Fibroblast of villous mesenchyme (primary cell): ENCODE measurements at places on chromosomes 3 and 15. TPM values are rescaled to one million over a fixed set of nuclear protein-coding genes. Genes with fewer than 3 reads are reported as not detected.

DNA sequence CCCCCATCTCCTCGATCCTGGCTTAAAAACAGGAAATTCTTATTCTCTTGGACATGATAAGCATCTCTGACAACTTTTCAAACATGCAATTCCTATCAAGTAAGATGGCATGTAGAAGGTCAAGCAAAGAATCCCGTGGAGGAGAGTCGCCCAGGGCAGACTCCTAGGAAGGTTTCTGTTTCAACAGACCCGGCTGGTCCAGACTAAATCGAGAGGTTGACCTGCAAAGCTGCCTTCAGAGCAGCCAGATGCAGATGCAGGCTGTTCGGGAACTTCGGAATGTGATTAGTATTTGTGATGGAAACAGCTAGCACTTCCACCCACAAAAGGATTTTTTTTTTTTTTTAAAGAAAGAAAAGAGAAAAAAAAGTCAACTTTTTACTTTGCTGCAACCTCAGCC is 216.8 kb downstream of the NR1D2 start:
- DNase-seq: peak; percentile 59

ADAMTS9 gene
- 1.7 and 1.9 TPM in 2 replicates for total RNA-seq

DNA sequence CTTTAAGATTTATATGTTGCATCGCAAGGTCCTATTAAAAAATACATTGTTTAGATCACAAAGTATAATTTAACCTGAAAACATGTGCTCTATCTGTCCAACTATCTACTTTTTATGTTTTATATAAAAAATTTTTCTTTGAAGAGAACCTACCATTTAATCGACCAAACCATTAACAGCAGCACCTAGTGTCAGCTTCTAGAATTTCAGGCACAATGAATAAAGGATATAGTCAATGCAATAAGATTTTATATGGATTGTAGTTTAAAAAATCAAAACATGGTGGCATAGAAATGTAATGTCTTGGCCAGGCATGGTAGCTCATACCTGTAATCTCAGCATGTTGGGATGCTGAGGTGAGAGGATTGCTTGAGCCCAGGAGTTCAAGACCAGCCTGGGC is 313.7 kb downstream of the GAP43 start:
- DNase-seq: no peak

SLC27A2 gene
- total RNA-seq: under 0.01 TPM in 2 replicates

GRCh38 chr3:166110102-166110501 is 272.9 kb upstream of the BCHE start:
- no peak for DNase-seq

DNA sequence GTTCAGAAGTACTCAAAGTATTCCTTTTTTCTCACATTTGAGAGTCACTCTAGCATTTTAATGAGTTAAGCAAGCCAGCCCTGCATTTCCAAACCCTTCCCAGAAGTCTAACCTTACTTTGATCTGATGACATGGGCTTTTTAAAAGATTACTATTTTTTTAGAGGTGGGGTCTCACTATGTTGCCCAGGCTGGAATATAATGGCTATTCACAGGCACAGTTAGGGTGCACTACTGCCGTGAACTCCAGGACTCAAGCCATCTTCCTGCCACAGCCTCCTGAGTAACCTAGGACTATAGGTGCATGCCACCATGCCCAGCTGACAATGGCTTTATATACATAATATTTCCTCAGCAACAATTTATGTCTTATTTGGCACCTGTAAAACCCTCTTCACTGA is 64.1 kb upstream of the GOLGA6B start:
- no peak for DNase-seq

- DNase-seq: no peak
These were observed 15.2 kb downstream of the ANKRD63 start for GRCh38 chr15:40267670-40268069.

DNA sequence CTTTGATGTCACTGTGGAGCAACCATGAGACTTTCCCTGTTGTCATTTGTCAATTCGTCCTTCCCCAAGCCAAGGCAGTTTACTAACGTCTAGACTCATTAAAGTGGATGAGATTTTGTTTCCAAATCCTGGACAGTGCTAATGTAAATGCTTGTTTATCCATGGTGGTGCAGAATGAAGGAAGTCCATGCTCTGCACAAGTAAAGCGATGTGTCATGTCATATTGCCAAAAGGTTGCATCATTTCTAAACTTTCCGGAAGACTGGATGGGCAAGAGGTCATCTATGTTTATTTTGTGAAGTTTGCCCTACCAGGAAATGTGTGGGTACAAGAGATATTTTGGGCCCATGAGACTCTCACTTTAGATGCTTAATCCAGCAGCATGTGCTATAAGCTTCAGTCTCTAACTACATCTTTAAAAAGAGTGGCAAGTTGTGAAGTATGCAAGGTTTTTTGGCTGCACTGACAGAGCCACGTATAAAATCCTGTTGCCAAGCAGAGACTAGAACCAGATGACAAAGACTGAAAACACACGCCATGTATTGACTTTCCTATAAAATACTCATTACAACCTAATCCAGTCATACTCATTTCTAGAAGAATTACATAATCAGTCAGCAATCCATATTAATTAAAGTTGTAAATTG is 72.1 kb upstream of the FNDC3B start:
- DNase-seq: peak; percentile 98

DNA sequence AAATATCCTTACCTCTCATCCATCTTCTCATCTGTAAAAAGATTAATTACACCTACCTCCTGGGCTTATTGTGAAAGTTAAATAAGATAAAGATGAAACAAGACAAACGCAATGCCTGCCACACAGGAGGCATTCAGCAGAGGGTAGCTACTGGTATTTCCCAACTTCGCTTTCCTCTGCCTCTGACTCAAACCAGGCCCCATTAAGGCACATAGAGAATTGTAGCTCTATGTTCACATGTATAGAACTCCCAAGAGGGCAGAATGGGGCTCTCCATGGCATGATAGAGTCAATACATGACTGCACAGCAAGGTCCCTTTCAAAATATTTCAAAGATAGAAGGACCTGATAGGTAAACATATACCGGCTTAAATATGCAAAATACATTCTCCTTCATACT is 1.4 kb downstream of the LYSMD2 start:
- DNase-seq: no peak

ZPLD1 gene
- total RNA-seq: 0.43 and 1.3 TPM in 2 replicates

GRCh38 chr15:68542348-68542747 is 36.4 kb upstream of the CORO2B start:
- DNase-seq: no peak

DNA sequence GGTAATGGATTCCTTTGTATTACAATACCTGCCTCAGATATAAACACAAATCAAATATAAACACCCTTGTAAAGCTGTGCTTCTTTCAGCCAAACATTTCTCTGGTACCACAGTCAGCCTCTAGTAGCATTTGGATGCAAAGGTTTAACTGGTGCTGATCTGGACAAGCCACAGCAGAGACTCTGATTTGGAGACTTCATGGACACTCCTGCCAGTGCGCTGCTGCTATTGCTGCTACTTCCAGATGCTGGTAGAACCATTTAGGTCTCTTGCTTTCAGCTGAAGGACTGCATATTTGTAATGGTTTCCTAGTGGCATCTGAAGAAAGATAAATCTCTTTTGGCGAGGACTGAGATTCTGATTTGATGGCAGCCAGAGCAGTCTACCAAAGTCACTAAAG is 36.9 kb downstream of the NCK1 start:
- DNase-seq: peak; percentile 28

- DNase-seq: no peak
These were observed 16.8 kb upstream of the ATP1B3 start for GRCh38 chr3:141859651-141860050.

GRCh38 chr3:64621726-64622395 is 65.9 kb downstream of the ADAMTS9 start:
- no peak for DNase-seq

- no peak for DNase-seq
These were observed 80.2 kb downstream of the MTHFS start for GRCh38 chr15:79816571-79816970.

DNA sequence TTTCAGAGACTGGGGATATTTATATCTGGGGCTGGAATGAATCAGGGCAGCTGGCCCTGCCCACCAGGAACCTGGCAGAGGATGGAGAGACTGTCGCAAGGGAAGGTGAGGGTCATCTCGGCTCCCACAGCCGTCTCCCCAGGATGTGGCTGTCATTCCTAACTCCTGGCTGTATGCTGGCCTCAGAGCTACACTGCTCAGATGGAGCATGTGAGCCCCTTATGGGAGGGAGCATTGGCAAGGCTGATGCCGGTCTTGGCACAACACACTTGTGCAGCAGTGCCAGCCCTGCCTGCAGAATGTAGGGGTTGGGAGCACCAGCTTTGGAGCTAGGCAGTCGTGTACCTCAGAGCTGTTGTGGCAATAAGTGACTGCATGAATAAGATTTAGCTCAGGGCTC is 5.2 kb downstream of the RCCD1 start:
- DNase-seq: no peak

LIPH gene
- total RNA-seq: under 0.01 TPM in 2 replicates

DNA sequence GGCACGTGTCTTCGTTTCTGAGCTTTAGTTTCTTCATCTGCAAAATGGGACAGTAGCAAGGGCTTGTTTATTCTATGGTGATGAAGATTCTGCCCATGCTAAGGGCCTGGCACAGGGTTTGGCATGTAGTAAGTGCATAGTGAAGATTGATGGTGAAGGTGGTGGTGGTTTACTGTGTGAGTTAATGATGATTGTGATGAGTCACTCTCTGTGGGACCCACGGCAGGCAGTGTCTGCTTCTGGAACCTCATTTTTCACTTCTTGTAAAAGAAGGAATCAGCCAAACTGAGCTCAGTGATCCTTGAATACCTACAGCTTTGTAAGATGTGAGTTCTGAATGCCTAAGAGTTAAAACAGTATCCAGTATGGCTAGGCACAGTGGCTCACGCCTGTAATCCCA is 86.2 kb upstream of the LRTM1 start:
- no peak for DNase-seq

GRCh38 chr15:70974004-70974832 is 81.6 kb downstream of the LRRC49 start:
- peak; percentile 69 for DNase-seq

- no peak for DNase-seq
These were observed 459.2 kb upstream of the ARRDC4 start for GRCh38 chr15:97501291-97501690.

DNA sequence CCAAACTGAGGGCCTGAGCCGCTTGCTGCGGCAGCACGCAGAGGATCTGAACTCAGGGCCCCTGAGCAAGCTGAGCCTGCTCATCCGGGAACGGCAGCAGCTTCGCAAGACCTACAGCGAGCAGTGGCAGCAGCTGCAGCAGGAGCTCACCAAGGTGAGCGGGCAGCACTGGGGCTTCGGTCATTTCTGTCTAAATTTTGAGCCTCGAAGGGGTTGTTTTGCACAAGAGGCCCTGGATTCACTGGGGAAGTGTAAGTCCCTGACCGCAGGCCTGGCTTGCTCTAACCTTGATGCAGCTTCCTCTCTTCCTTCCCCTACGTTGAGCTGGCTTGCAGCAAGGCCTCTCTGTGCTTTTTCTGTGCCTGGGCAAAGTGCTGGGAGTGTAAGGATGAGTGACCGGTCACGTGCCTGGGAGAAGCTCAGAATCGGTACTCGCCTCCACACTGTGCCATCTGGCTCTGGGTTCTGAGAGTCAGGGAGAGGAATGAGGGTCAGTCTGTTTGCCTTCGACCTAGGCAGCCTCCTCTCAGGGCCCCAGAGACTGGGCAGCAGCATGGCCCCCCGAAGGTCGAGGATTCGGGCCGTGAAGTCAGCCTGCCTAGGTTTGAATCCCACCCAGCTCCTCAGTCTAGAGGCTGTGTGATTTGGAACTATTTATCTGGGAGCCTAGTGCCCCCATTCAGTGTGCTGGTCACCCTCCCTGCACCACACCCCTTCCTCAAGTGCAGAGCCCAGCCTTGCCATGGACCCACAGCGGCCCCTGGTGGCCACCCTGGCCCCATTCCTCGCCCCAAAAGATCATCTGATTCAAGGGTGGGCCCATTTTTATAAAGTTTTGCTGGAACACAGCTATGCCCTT is 1.4 kb downstream of the FES start:
- peak; percentile 70 for DNase-seq

DNA sequence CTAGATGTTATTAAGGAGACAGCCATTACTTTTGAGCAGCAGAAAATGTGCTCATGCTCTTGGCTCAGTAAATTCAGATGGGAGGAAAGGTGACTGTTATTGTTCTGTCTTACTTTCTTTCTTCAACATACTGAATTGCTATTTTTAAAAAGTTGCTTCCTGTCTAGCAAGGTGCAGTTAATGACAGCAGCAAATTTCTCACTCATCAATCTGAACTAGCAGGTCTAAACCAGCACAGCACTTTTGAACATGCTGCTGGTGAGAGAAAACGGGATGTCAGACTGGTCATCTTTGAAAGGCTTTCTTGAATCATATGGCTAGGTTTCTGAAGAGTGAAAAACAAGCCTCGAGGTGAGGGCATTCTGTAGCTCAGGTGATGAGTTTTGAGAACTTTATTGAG is 384.7 kb downstream of the MFSD1 start:
- DNase-seq: no peak
